GM12892 (cell line): ENCODE measurements at places on chromosomes 7 and 10.

DNA sequence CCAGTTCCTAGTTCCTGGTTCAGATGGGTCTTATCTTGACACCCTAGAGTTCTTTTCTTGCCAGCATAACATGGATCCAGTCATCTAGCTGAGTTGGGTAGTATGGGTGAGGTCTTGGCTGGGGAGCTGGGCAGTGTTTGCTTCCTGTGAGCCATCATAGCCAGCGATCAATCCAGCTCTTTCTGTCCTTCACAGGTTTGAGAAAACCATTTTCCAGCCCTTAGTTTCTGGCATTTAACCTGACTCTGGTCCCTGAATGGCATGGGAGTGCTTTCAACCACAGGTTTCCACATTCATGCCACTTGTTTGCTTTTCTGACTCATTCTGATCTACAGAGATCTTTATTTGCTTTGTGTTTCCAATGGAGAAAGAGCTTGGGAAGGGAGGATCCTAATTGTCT is 8.6 kb downstream of the SLC13A1 start:
- no peak for DNase-seq

DNA sequence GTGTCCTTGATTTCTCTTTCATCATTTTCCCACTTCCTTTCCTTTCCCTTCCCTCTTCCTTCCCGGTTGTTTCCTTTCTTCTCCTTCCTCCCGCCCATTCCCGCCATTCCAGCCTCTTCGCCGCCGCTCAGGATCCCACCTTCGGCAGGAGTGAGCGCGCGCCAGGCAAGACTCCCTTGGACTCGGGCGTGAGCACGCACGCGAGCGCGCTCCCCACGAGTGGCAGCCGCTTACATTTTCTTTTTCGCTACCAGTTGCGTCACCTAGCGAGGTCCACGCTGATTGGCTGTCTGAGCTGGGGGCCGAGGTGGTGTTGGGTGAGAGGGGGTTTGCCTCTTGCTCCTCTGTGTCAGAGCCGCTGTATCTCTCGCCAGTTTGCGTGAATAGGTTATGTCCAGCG is 11.8 kb downstream of the ZAN start:
- no peak for DNase-seq

DNA sequence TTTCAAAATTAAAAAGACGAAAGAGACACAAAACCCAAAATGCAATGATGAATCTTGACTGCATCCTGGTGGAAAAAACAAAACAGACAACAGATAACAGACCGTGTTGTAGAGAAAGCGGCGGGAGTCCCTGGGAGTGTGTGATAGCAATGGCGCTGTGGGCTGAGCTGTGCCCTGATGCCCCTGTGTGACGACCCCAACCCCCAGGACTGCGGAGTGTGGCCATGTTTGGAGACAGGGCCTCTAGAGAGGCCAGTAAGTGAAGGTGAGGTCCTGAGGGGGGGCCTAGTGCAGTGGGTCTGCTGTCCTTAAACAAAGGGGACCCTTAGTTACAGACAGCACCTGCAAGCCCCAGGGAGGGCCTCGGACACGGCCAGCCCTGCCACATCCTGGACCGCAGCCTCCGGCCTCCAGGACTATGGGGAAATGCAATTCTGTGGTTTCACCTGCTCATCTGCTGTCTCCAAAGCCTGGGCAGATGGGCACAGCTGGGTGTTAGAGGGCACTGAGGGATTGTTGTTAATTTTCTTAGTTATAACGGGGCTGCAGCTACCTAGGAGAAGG is 277.7 kb downstream of the DNAJB6 start:
- DNase-seq, result no peak

GRCh38 chr10:84177541-84178141 is 4.0 kb downstream of the GPR15LG start:
- no peak for DNase-seq

DNA sequence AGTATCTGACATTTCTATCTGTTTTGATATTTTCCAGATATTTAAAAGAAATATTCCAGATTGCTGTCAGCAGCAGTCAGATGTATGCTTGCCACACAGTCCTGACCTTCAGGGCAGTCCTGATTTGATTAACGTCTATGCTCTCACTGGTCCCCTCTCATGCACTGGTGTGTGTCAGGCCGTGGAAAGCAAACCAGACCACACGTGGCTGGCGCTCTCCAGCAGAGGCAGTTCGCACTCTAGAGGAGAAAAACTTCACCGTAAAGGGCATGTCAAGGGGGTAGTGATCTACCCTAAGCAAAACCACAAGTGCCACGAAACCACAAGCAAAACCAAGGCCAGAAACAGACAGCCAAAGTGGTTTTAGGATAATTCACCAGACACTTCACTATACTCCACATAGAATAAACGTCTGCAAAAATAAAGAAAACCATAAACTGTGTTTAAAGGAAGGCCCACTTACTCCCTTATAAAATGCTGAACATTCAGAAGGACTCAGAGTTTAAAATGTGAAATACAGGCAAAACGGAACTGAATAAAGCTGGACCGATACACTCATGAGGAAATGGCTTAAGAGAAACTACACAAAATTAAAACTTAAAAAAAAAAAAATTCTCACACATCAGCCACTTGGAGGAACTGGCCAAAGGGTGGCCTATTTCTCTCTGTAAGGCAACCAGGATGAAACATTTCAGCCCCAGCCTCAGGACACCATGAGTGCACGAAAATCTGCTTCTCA is 26.4 kb downstream of the PARP12 start:
- DNase-seq, result no peak

DNA sequence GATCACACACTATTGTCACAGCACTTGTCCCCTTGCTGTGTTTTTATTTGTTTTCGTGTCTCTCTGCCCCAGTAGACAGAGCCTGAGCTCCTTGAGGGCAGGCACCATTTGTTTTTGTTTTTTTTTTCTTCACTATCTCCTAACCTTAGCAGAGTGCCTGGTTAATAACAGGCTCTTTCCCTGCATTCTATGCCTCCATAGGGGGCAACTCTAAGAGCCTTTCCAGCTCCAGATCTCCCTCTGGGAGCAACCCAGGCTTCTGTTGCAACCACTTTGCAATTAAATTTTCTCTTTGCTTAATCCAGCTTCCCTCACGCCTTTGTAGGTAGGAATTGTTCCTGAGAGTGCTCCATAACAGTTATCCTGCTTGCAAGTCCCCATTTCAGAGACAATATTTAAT is 148.4 kb downstream of the PLXDC2 start:
- no peak for DNase-seq

- DNase-seq, result no peak
Measured at GRCh38 chr7:15556339-15557105, 5.3 kb downstream of the AGMO start.

- DNase-seq, result no peak
Measured at GRCh38 chr10:96439725-96440124, 74.0 kb downstream of the TLL2 start.

- no peak for DNase-seq
Measured at GRCh38 chr7:149353739-149354504, 91.9 kb downstream of the ZNF783 start.

DNA sequence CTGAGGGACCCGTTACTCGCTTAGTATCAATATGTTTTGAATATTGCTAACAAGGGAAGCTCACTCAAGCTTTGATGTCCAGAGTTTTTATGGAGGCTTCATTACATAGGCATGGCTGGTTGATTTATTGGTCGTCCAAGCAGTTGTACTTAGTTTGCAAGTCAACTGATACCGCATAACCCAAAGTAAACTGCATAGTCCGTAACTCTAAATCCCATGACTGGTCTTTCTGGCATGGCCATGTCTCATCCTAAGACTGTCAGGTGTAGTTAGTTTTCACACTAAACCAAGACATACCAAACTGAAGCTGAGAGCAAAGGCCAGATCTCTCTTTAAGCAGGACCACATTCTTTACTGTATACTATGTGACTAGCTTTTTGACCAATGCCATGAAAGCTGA is 397.9 kb downstream of the TFEC start:
- DNase-seq, result no peak

DNA sequence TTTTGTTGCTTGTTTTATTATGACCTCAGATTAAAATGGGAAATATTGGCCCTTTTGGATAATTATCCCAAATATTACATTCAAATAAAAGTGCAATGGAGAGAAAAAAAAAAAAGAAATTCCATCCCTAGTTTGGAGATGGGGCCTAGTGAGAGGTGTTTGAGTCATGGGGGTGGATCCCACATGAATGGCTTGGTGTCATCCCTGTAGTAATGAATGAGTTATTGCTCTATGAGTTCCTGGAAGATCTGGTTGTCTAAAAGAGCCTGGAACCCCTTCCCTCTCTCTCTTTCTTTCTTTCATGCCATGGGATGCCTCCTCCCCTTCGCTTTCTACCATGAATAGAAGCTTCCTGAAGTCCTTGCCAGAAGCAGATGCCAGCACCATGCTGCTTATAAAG is 44.3 kb downstream of the MSRB2 start:
- DNase-seq, result no peak

GRCh38 chr10:22643775-22644174 is 70.6 kb downstream of the PIP4K2A start:
- DNase-seq, result no peak

- DNase-seq, result no peak
Measured at GRCh38 chr10:132098539-132099388, 33.0 kb downstream of the JAKMIP3 start.

DNA sequence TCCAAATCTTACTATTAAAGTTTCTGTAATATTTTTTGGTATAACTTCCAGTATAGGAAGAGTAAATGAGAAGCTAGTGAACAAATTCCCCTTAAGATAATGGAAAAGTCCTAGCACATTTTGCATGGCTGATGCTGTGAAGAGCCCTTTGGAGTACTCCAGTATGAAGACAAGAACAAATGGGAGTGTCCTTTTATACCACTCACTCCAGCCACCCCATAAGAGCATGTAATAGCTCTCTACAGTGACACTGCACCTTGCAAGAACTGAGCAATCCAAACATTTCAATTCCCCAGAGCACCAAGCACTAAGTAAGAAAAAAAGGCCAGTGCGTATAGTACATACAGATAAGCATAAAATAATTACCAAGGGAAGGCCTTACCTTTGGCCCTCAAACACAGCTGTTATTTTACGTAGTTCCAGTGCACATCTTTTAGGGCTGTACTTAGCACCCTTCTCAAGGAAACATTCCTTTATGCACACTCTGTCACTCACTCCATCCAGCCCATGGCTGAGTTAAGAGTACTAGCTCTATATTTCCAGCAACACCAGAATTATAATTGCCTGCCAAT is 135.4 kb downstream of the ST7 start:
- DNase-seq, result no peak

GRCh38 chr10:13404305-13404759 is 56.2 kb upstream of the SEPHS1 start:
- no peak for DNase-seq

- no peak for DNase-seq
Measured at GRCh38 chr10:117461766-117462423, 80.7 kb upstream of the EMX2 start.

GRCh38 chr7:38311329-38311937 is 38.0 kb upstream of the TARP start:
- peak; percentile 48 for DNase-seq

- no peak for DNase-seq
Measured at GRCh38 chr7:86089455-86089854, 554.3 kb upstream of the GRM3 start.

GRCh38 chr7:7862393-7862792 is 106.2 kb upstream of the GLCCI1 start:
- no peak for DNase-seq

DNA sequence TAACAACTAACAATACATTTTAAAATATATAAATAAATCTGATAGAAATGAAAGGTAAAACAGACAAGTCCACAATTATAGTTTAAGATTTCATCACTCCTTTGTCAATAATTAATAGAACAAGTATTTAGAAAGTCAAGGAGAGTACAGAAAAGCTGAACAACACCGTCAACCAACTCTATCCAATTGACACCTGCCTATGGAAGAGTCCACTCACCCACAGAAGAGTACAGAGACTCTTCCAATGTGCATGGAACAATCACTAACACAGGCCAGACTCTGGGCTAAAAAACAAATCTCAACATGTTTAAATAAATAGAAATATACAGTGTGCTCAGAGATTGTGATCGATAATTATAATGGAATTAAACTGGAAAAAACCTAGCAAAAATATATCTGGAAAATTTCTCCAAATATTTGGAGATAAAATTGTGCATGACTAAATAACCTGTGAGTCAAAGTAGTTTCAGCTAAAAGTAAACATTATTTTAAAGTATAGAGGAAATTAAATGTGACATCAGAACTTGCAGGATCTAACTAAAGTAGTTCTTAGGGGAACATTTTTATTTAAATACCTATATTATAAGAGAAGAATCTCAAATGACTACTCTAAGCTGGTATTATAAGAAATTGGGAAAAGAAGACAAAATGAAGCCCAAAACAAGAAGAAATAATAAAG is 109.9 kb upstream of the EGFR start:
- no peak for DNase-seq

DNA sequence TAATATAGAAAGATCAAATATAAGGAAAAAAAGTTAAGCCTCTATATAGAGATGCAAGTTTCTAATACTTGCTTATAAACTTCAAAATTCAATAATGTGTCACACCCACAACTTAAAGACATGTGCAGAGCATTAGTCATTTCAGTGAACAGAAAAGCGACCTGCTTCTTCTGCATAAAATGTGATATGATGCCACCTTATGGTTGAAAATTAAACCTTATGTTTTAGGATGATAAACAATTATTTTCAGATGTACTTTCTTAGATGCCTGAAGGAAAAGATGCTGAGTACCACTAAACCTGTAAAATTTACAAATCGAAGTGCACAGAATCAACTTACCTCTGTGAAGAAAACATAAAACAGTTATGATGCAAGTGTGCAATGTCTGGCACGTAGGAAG is 96.0 kb downstream of the MTERF1 start:
- DNase-seq, result no peak

DNA sequence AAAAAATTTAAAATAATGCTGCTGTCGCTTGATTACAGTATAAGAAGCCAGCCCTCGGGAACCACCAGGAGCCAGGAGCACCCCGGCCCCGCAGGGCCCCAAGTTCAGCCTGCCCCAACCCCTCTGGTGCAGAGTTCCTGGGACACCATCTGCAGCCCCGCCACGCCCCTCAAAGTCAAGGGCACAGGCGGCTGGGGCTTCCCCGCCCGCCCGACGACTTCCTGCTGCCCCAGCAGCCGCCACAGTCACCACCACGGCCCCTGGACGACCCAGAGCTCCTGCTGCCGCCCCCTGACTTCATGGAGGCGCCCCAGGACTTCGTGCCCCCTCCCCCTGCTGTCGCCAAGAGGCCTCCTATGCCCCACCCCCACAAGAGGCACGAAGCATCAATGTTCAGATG is 103.6 kb upstream of the PDSS1 start:
- no peak for DNase-seq

GRCh38 chr10:78953799-78954297 is 114.9 kb upstream of the ZMIZ1 start:
- no peak for DNase-seq

GRCh38 chr10:95837783-95838182 is 70.0 kb upstream of the CC2D2B start:
- no peak for DNase-seq

DNA sequence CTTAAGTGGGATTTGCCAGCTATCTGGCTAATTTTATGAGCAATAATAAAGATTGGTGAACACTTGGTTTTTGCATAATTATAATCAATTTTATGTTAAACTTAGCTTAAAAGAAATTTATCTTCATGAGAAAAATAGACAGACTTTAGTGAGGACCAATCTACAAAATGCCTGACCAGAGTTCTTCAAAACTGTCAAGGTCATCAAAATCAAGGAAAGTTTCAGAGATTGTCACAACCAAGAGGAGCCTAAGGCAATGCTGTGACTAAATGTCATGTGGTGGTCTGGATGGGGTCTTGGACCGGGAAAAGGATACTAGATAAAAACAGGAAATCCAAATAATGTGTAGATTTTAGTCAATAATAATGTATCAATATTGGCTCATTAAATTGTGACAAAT is 17.7 kb upstream of the FAM170B start:
- DNase-seq, result no peak

- no peak for DNase-seq
Measured at GRCh38 chr7:73602721-73603651, 21.3 kb downstream of the MLXIPL start.
